ENCODE measurements at places on chromosomes 3 and 15.
A peak's percentile ranks its signal among the peaks of the same experiment; 100 is the strongest.

GRCh38 chr15:71451130-71451529 lies 335.9 kb downstream of the THSD4 start:
- DNase-seq, result no peak

DNA sequence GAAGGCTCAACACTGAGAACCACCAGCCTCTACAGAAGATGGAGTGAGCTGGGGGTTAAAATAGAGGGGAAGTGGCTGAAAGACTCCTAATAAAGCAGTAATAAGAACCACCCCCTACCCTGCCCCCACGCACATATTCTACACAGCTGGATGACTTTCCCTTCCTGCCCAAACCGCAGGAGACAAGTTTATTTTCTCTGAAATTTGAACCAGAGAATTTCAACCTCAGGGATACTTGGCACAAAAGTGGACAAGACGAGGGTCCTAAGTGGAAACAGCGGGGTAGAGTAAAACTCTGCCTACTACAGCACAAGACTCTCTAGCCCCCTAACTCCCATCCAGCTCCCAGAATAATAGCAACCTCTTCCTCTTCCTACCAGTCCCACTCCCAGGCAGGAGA lies 28.4 kb downstream of the USF3 start:
- DNase-seq, result no peak

DNA sequence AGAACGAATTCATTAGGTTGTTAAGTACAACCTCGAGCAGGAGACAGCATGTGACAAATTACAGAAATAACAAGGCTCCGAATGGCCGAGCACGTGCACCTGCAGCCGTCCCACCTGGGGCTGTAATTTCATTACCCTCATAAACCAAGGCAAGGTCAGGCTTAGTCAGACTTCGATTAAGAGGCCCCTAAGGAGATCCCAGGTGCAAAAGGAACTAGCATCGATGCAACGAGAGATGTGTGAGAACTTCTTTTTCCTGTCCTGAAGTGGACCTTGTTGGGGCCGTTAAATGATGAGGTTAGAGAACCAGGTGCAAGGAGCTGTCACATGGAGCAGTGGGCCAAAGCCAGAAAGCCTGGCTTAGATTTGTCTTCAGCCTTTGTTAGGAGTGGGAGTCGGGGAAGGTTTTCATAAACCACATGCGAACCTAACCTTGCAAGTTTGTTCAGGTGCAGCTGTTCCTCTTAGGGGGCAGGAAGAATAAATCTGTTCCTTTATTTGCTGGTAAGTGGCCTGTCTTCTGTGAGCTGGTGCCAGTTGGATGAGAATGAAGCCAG lies 559.9 kb upstream of the MCTP2 start:
- no peak for DNase-seq

DNA sequence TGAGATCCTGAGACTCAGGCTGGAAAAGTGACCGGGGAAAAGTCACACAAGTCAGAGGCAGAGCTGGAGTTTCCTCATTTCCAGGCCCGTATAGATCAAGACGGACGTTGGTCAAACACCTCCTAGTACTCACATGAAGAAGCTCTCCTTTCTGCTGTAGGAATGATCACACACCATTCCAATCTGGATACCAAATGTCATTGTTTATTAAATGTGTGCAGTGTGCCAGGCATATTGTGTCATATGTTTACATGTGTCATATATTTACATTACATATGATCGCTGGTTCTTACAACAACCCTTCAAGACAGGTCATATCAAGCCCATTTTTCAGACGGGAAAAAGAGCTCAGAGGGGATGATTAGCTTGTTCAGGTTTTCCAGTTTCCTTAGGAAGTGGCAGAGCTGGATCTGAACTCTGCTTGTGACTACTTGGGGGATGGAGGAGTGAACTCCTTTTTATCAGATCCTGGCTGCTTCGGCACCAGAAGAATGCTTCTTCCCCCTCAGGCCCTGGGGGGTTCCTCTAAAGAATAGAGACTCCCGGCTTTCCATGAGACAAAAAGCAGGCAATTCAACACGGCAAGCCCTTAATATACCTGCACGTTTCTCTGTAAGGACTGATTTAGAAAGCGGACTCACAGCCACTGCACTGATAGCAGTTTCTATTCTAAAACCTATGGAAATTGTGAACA lies 41.9 kb downstream of the FAM43A start:
- DNase-seq, result no peak

GRCh38 chr3:177916461-177916860 lies 619.8 kb upstream of the KCNMB2 start:
- peak; percentile 33 for DNase-seq

- no peak for DNase-seq
These were observed 25.0 kb upstream of the GPR160 start for GRCh38 chr3:170012683-170013400.

- no peak for DNase-seq
These were observed 76.1 kb downstream of the CCNL1 start for GRCh38 chr3:157083824-157084223.

GRCh38 chr15:51267051-51267702 lies 71.2 kb downstream of the CYP19A1 start:
- no peak for DNase-seq

GRCh38 chr15:88232771-88233201 lies 23.8 kb downstream of the NTRK3 start:
- DNase-seq, result no peak

GRCh38 chr15:66994927-66995656 lies 70.3 kb upstream of the SMAD3 start:
- peak; percentile 65 for DNase-seq

DNA sequence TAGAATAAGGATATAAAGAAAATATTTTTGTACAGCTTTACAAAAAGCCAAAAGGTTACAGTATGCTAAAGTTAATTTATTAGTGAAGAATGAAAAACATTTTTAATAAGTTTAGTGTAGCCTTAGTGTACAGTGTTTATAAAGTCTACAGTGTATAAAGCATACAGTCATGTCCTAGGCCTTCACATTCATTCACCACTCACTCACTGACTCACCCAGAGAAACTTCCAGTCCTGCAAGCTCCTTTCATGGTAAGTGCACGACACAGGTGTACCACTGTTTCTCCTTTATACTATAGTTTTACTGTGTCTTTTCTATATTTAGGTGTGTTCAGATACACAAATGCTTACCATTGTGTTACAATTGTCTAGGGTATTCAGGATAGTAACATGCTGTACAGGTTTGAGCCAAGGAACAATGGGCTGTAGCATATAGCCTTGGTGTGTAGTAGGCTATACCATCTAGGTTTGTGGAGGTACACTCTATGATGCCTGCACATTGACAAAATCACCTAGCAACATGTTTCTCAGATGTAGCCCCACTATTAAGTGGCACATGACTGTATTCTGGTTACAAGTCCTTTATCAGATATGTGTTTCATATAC lies 197.1 kb upstream of the KBTBD8 start:
- peak; percentile 54 for DNase-seq

DNA sequence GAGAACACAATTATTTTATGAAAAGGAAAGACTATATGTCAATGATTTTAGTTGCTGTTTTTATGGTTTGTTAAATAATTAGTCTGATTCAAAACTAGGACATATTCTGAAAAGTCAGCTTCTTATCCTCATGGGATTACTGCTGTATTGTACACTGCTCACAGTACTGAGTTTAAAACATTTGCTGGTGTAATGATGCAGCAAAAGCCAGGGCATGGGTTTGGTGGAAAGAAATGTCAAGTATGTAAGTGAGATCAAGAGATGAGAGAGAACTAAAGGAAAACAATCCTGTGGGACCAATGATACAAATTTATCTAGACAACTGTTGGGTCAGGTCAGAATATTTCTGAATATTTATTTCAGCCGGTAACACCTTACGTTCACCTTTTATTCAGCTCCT lies 210.1 kb upstream of the ARHGEF26 start:
- DNase-seq, result no peak

DNA sequence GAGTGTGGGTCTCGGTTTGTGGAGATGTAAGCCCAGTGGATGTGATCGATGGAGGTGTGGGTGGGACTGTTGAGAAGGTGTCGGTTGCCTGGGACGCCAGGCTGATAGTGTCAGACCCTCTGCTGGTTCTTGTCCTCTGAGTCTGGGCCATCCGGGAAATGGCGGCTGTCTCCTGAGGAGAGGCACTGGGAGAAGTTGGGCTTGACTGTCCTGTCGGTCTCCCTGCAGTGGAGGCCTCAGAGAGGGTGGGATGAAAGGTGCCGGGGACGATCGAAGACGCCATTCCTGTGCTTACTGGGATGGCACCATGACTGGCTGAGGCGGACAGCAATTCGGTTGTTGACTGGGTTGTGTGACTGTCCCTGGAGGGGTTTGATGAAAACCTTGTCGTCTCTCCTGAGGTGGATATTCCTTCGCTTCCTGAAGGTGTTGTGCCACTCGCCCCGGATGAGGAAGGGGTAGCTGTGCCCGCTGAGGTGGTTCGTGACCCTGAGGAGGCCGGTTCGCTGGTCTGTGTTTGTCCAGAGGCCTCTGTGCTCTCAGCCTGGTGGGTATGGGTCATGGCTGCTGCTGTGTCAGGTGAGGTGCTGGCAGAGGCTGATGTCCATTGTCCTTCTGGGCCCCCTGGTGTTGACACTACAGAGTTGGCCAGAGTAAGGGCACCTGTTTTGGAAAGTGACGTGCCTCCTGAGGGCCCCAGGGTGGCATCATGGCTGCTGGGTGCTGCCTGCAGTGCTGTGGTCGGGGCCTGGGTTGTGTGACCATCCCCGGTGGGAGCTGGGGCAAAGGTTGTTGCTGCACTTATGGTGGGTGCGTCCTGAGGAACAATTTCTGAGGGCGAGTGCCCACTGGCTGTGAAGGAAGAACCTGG lies 22.8 kb downstream of the MUC4 start:
- DNase-seq, result no peak

- no peak for DNase-seq
These were observed 38.4 kb upstream of the FOXB1 start for GRCh38 chr15:59965741-59966140.

- peak; percentile 65 for DNase-seq
These were observed 6.8 kb upstream of the LDHAL6B start for GRCh38 chr15:59199626-59200465.

All from mammary epithelial cell (primary cell).